Endothelial cell of umbilical vein (primary cell): ENCODE measurements at places on chromosomes 1 and 21. TPM values are rescaled to one million over a fixed set of nuclear protein-coding genes. Genes with fewer than 3 reads are reported as not detected.

CFAP45 gene
- 2.1 and 2.5 TPM in 2 replicates for total RNA-seq

DNAJC28 gene
- total RNA-seq = 0.82 and 1.0 TPM in 2 replicates

DNAJC6 gene
- total RNA-seq = 2.7 and 4.9 TPM in 2 replicates

F3 gene
- total RNA-seq = 1.9 and 2.3 TPM in 2 replicates

TMPRSS3 gene
- total RNA-seq = not detected in 2 replicates

NUAK2 gene
- total RNA-seq = 2.3 and 2.5 TPM in 2 replicates

FYB2 gene
- total RNA-seq = not detected in 2 replicates

LMX1A gene
- not detected in 2 replicates for total RNA-seq

ASCL5 gene
- not detected in 2 replicates for total RNA-seq

TMEM81 gene
- total RNA-seq = 2.9 TPM in 2 replicates

BGLAP gene
- 1.0 and 2.4 TPM in 2 replicates for total RNA-seq

KLHDC7A gene
- not detected in 2 replicates for total RNA-seq

GPR37L1 gene
- total RNA-seq = not detected in 2 replicates

ZFYVE9 gene
- 14.8 and 16.8 TPM in 2 replicates for total RNA-seq

CYP2J2 gene
- total RNA-seq = 0.18 and 0.27 TPM in 2 replicates

FLG2 gene
- total RNA-seq = not detected in 2 replicates
